Coronary artery (tissue), 2 donors: ENCODE measurements at places on chromosomes 7 and 10.

DNA sequence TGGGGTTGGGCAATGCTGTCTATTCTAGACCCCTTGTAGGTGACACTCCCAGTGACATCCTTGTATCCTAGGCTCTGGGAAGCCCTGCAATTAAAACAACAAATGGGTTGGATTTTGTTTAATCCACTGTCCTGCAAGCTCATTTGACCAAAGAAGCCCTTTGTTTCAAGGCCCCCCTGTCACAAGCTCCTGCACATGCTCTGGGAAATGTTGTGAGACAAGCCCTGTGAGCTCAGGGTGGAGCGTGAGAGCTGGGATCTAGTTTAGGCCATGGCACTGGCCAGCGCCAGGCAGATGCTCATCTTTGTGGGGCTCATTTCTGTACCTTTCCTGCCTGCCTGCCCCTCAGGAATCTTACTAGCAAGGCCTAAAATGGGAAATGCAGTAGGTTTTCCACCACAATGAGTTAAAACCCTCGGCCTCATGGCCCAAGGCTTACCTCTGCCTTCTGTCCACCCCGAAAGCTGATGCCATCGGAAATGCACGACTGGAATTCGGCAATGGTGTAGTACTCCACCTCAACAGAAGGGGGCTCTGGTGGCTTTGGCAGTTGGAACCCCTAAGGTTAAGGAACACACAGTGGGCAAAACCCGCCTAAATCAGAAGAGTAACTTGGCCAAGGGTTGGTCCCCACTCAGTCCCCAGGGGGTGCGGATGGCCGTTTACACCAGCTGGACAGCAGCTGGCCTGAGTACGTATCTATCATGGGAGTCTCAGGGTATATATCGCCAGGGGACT lies 112.0 kb downstream of the NEURL1 start:
- no peak for DNase-seq

DNA sequence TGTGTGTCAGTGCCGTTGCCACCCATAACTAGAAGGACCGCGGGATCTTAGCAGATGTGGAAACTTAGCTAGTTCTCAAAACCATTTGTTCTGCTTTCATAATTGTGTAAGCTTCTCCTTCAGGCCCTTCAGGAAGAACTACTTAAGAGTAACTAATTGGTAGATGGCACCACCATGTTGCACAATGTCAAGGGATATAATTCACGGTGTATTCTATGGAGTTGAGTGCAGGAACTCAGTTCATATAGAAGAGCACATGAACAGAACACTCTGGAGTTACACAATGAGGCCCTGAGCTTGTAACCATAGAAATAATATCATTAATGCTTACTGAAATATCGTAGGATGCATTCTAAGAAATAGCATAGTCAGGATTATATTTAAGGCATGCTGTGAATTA lies 126.5 kb upstream of the GAD2 start:
- no peak for DNase-seq

DNA sequence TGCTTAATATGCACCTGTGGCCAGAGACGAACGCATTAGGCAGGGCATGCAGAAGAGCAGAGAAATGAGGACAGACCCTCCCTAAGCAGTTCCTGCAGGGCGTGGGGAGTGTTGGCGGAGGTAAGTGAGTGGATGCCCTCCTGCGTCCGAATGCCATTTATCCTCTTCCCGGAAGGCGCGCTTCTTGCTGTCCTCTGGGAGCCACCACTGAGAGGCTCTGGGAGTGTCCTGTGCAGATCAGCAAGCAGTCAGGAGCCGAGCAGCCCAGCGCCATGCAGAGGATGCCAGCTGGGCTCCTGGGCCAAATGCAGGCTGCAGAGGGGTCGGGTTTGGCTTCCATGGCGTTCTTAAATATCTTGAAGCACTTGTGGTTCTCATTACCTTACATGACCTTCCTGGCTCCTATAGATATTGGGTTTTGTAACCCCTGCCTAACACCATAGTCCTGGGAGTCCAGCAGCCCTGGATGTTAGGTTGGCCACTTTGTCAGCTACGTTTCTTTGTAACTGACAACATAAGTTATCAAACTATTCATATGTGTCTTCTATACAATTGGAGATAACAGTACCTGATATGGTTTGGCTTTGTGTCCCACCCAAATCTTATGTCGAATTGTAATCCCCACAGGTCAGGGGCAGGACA lies 30.0 kb upstream of the SLIT1 start:
- no peak for DNase-seq

GRCh38 chr10:46273506-46274477 lies 13.0 kb upstream of the ANTXRL start:
- DNase-seq: peak; percentile 47

DNA sequence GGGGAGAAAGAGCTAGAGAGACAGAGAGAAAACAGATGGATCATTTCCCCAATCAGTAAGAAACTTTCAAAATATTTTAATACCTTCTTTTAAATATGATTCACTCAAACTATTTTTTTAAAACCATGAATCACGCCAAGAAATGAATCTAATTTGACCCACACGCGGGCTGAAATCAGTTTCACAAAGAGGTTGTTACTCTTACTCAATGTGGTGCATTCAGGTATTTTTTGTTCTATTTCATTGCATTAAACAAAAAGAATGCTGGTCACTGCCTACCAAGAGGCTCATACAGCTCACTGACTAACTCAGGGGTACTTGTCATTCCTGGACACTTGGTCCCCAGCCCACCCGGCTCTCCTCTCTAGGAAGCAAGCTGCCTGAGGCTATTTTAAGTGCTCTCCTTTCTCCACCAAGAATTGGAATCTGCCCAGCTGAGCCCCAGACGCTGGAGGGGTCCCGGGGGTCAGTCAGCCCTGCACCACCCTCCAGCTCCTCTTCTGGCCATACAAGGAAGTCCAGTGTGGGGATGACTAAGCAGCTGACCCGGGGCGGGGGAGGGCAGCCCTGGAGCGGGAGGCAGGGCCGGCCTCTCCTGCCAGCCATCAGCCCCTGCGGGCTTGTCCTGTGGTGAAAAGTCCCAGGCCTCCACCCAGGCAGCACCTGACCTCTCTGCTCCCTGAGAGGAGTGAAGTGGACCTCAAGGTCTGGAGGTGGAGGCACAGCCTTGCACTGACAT lies 21.7 kb upstream of the PFKP start:
- no peak for DNase-seq

- no peak for DNase-seq
These were observed 295.4 kb downstream of the PRPF18 start for GRCh38 chr10:13882119-13882711.
